Activated naive CD4-positive, alpha-beta T cell treated with anti-CD3 and anti-CD28 coated beads for 36 hours (primary cell): ENCODE measurements at places on chromosomes 12 and 14.

- DNase-seq = peak; percentile 90
These were observed 8.7 kb upstream of the JDP2 start for GRCh38 chr14:75418850-75419768.

DNA sequence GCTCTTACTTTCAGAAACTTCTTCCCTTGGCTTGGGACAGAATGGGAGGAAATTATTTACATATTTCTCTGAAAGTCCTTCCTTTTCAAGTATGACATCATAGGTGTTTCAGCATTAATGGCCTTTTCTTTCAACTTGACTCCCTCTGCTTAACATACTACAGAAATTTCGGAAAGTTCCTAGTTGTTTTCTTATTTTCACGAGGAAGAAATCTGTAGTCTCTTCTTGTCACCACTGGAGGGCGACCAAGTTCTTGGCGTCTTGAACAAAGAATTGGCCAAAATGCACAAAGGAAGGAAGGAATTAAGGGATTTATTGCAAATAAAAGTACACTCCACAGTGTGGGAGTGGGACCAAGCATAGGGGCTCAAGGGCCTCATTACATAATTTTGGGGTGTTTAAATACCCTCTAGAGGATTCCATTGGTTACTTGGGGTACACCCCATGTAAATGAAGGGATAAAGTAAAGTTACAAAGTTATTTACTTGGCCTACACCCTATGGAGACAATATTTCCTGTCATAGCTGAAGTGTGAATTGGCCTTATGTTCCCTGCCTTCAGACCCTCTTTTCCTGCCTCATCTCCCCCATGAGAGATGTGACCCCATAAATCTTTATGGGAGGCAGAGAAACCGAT is 70.4 kb downstream of the RPL10L start:
- peak; percentile 21 for DNase-seq

- no peak for DNase-seq
These were observed 28.6 kb upstream of the PPM1H start for GRCh38 chr12:62963486-62964041.

GRCh38 chr14:95091581-95091980 is 65.7 kb downstream of the DICER1 start:
- no peak for DNase-seq

DNA sequence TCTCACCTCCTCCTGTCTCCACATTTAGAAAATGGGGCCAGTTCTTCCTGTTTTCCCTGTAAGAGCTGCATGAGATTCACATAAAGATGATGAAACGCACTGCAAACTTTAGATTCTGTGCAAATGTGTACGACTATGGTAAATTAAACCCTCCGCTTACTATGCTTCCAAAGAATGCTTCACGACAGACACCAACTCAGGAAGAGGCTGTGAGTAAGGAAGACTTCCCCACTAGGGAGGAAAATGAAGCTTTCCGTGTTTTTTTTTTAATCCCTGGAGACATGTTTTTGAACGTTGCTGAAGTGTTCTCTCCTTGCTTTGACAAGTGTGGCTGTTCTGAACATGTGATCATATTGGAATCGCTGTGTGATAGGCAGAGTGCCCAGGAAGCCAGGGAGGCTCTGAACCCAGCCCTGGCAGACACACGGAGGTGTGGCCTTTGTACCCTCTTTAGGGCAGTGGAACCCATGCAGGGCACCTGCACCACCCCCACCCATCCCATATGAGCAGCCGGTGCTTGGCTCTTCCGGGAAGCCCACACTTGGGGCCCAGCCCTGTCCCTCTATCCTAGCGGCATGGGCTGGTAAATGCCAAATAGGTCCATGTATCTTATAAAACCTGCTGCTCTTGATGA is 7.5 kb upstream of the SYNE3 start:
- peak; percentile 68 for DNase-seq

DNA sequence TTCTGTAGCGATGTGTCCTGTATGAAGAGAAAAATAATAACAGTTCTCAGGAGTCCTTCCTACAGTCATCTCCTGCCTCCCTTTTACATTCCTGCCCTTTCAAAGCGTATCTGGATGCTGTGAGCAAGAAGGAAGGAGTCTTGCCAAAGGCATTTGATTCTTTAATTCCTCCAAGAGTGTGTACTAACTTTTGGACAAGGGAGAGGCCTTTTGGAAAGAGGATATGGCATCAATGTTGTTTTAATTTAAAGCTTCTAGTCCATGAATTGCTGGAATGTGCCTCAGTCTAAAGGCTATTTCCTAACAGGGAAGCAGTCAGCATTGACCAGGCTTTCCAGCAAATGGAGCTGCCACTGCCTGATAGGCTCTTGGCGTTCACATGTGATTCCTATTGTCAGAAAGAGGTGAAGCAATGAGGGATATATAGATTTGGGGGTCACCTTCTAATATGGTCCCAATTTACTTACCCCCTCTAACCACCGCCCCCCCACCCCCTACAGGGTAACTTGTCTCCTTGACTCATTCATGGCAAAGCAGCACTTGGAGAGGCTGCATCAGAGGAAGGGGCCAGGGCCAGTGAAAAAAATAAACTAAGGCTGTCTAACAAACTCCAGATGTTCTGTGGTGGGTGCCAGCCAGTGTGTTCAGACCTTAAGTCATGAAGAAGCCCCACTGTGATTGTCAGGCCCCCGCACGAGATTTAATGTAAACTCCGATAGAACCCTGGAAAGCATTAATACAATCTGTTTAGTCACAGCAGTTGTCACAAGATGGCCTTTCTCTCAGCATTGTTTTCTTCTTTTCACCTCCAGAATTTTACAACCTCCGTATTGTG is 220.3 kb downstream of the FBXL14 start:
- no peak for DNase-seq

DNA sequence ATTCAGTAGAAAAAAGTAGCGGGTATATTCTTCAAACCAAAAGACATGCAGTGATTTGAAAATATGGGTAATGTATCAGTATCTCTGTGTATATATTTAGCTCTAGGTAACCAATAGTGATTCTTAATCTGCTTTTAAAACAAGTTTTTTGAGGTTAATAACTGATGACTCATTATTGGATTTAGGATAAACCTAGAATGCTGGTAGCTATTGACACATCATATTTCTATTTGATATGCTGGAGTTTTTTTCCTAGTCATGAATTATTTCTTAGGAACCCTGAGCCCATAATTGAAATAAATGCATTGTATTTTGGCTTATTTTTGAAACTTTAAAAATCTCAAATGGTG is 15.5 kb downstream of the ARF6 start:
- no peak for DNase-seq

- no peak for DNase-seq
These were observed 6.2 kb downstream of the IFT43 start for GRCh38 chr14:75991753-75992152.

- DNase-seq = no peak
These were observed 33.2 kb downstream of the KCNMB4 start for GRCh38 chr12:70399311-70399710.

DNA sequence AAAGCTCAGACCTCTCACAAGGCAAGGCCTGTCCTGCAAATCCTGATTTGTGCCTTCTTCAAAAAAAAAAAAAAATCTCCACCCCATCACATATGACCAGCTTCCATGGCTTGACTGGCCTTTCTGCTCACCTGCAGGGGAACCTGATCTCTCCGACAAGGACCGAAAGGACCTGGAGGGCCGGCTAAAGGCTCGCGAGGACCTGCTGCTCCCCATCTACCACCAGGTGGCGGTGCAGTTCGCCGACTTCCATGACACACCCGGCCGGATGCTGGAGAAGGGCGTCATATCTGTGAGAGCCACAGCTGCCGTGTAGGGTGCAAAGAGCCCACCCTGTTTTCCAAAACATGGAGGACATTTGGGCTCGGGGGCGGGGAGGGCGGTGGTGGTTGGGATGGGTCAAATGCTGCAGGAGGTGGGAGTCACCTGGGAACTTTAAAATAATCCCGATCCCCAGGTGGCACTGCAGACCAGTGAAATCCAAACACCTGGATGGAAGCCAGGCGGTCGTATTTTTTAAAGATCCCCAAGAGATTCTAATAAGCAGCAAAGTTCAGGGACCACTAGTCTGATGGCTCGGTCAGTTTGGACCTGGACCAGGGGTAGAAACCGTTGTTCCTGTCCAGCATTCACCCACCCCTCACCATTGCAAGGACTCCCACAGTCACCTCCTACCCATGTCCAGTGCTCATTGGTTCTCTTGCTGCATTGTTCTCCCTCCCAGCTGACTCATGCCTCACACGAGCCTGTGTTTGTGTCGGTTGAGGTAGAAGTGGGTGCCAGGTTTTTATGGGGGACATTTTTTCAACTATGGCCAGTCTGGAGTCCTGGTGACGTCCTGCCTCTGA is 44.8 kb downstream of the FOXN4 start:
- DNase-seq = peak; percentile 69

- DNase-seq = no peak
These were observed 11.5 kb downstream of the RIMKLB start for GRCh38 chr12:8709124-8709830.
